ENCODE measurements at places on chromosomes 4 and X. TPM values are rescaled to one million over a fixed set of nuclear protein-coding genes. Genes with fewer than 3 reads are reported as not detected.
A peak's percentile ranks its signal among the peaks of the same experiment; 100 is the strongest.

DNA sequence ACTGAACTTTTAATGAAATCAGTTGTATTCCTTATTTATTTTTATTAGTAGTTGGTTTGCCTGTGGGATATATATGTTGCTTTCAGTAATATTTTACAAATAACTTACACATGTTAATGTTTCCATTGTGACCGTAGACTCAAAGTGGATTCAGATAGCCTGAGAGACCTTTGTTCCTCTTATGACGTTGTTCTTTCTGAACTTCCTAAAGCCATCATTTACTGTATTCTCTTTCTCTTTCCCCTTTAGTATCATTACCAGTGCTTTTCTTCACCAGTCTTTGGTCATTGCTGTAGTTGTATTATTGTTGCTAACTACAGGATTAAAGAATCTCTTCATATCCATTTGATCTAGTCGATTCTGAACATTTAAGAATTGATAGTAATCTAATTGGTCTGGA, 4.3 kb downstream of the STIM2 start:
- DNase-seq, result no peak

The TNIP3 gene
- polyA plus RNA-seq, result 1.2 TPM

The JCHAIN gene
- polyA plus RNA-seq, result 2.0 TPM

The DGAT2L6 gene
- not detected for polyA plus RNA-seq

The GPC3 gene
- polyA plus RNA-seq, result 413 TPM

DNA sequence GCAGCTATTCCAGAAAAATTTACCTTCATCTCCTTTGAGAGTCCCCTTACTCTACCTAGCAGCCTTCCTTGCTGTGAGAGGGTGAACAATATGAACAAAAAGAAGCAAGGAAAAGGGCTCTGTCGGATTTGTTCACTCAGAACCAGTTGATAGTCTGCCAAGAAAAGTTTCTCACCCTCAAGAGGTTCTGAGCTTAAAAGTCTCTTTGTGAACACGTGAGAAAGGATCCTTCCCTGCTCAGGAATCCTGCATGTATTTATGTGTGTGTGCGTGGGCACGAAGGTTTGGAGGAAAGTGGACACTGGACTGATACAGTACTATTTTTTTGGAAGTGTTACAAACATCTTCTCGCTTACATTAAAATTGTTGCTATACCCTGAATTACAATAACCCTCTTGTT, 178.6 kb upstream of the JADE1 start:
- DNase-seq, result no peak

DNA sequence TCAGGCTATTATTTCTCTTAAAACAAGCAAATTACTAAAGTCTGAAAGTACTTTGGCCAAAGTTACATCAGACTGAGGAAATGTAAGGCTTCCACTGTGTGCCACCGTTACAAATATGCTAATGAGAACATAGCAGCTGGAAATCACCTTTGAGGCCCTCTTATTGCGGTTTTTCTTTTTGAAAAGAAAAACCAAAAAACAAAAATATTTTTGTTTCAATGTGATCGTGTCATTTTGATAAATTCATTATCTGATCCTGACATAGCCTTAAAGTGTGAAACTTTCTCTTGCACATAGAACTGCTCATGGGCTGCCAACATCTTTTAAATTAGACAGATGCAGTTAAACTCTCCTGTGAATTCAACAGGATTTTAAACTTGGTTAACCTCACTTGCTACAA, 2.8 kb upstream of the TIFA start:
- DNase-seq, result no peak

DNA sequence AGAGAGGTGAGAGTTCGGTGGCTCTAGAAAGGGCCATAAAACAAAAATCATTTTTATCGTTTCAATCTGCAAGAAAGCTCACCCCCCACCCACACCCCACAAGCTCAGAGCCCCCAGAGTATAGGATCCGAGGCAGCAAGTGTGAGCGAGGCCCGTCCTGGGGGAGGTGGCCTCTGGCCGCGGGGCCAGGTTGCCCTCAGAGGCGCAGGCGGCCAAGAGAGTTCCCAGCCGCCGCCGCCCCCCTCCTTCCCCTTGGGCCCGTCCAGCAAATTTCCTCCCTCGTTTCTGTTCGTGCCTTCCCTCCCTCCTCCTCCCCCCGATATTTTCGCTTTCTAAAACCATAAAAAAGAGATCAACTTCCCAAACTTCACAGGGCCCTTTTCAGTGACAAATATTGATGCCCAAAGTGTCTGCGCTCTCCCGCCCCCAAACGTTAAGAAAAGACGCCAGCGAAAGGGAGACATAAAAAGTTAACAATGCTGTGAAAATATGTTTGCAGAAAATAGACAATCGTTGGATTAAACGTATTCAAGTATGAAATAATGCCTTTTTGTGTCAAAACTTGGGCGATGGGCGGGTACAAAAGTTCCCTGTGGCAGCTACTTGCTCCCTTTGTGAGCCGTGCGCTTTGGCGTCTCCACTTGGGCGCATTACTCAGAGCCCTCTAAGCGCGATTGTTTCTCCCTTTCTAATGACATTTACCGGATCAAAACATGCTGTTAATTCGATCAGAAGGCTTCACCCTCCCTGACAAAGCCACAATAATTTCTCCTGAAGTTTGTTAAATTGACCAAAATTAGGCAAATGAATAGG, 1.1 kb upstream of the HELT start:
- no peak for DNase-seq

The WNK3 gene
- polyA plus RNA-seq, result 5.7 TPM

The F11 gene
- 0.86 TPM for polyA plus RNA-seq

DNA sequence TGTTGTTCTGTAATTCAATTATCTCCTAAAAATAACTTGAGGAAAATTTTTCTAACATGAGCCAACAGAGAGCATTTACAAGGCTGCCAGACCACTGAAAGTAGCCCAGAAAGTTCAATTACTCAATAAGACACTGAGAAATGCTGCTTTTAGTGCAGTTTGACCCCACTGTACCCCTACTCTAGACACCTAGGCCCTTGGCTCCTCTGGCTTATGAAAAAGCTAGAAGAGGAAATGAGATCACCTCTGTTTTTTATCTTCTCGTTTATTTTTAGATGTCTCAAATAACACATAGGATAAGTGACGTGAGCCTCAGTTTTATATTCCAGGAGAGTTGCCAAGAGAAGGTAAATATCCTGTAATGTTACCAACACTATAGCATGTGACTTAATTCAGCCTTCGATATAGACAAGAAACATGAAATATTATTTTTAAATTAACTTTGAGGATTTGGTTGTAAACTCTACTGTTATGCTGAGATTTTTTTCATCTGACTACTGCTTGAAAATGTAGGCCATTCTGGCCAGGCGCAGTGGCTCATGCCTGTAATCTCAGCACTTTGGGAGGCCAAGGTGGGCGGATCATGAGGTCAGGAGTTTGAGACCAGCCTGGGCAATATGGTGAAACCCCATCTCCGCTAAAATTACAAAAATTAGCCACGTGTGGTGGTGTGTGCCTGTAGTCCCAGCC, 24.4 kb downstream of the TNIP3 start:
- DNase-seq, result peak; percentile 5

The ZAR1 gene
- polyA plus RNA-seq, result 0.10 TPM

GRCh38 chr4:15965325-15965724, 2.4 kb upstream of the FGFBP2 start:
- DNase-seq, result no peak

The LANCL3 gene
- polyA plus RNA-seq, result 3.2 TPM

DNA sequence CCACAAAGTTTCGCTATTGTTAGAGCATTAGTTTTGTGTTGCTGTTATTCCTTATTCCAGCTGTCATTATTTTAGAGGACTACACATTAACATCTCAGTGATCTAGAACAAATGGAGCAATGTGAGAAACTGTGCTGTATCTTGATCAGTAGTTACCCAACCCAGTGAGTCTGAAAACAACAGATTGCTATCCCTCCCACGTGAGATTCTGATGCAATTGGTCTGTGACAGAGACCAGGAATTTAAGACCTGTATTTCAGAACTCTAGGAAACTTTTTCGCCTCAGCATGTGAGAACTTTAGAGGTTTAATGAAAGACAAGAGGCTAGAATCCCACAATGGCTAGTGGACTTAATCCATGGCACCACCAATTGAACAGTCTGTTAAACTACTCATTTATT, 35.7 kb upstream of the CDS1 start:
- no peak for DNase-seq

The HSFX2 gene
- polyA plus RNA-seq, result 0.45 TPM

The ACOT9 gene
- 41.3 TPM for polyA plus RNA-seq

GRCh38 chr4:183362036-183362435, 39.8 kb upstream of the CLDN24 start:
- no peak for DNase-seq

GRCh38 chr4:26525136-26525770, 35.0 kb upstream of the CCKAR start:
- no peak for DNase-seq

DNA sequence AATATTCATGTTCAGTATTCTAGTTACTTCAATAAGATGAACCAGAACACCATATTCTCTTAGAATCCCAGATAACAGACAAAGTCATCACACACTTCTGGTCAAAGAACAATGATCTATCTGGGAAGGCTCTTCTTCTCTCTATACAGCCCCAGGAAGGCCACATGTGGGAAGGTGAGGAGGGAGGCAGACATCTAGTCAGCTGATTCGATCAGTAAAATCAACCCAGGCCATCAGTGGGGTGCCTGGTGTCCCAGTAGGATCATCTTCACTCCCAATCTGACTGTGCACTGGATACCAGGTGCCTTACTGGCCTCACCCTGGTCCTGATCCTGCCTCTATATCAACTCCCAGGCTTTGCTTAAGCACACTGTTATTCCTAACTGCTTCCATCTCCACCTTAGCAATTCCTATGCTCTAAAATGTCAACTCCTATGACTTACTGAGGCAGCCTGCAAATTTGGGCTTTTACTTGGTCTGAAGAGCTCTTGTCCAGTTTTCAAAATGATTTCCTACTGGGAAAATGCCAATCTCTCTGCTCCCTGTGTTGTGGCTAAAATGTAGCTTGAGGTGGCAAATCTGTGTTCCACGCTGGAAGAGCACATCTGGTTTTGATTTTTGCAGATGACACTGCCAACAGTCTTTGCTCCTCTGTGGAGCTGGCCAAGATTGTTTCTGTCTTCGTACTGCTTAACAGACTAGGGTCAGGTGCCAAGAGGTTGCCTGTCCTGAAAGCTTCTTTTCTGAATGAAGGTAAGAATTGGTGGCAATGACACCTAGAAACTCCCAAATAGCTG, 128.7 kb downstream of the MGST2 start:
- no peak for DNase-seq

GRCh38 chrX:36160081-36160480, 240.5 kb downstream of the CFAP47 start:
- DNase-seq, result no peak

DNA sequence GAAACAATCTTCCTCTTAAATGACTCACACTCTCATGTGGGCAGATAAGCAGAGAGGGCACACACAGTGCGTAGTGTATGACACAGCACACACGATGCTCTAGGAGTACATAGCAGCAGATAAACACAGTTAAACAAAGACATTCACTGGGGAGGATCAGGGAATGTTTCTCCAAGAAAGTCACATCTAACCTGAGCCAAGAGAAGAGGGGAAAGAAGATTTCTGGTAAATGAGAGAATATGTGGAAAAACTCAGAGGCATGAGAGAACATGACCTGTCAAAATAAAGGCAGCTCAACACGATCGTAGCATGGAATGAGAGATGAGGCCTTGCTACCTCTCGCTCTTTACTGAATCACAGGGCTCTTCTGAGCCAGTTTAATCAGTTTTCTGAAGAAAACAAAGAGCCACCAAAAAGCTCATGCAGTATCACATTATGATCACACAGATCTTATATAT, 251.0 kb downstream of the ANK2 start:
- DNase-seq, result no peak

The MAGEB1 gene
- polyA plus RNA-seq, result not detected

- no peak for DNase-seq
These were observed 37.8 kb downstream of the WNK3 start for GRCh38 chrX:54320067-54320466.

The TMSB15A gene
- polyA plus RNA-seq, result 72.9 TPM

GRCh38 chrX:119880552-119881437, 9.2 kb downstream of the NDUFA1 start:
- no peak for DNase-seq

GRCh38 chrX:136784231-136784630, 3.5 kb upstream of the ARHGEF6 start:
- no peak for DNase-seq

- DNase-seq, result no peak
These were observed 6.0 kb downstream of the CXCL2 start for GRCh38 chr4:74092957-74093356.

The MAGEA1 gene
- polyA plus RNA-seq, result not detected

- no peak for DNase-seq
These were observed 22.6 kb downstream of the CHRNA9 start for GRCh38 chr4:40357738-40358137.

DNA sequence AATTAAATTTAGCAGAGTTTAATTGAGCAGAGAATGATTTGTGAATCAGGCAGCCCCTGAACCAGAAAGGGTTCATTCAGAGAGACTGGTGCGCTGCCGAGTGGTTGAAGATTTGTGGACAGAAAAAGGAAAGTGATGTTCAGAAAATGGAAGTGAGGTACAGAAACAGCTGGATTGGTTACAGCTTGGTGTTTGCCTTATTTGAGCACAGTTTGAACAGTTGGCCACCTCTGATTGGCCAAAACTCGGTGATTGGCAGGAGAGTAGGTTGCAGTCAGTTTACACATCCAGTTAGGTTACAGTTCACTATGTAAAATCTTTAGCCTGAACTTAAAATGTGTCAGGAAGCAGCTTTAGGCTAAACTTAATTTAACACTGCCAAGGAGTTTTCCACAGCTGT, 14.9 kb downstream of the MID1IP1 start:
- no peak for DNase-seq

- DNase-seq, result no peak
These were observed 105.1 kb downstream of the FNIP2 start for GRCh38 chr4:158873795-158874401.

The FHIP1A gene
- polyA plus RNA-seq, result 4.7 TPM

DNA sequence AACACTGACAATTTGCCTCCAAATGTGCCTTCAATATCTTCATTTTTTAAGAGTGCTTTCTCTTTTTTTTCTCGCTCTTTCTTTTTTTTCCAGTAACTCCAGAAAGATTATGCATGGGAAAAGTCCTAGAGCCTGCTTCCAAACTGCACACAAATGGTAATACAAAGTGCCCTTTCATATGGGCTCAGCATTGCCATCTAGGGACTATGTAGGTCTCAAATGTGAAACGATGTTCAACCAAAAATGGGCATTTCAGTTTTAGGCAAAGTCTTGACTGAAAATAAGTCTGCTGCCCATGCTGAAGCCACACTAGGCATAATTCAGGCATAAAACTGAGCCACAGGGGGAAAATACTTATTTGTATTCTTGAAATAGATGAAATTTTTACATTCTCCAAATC, 65.6 kb downstream of the SYNPO2 start:
- no peak for DNase-seq

DNA sequence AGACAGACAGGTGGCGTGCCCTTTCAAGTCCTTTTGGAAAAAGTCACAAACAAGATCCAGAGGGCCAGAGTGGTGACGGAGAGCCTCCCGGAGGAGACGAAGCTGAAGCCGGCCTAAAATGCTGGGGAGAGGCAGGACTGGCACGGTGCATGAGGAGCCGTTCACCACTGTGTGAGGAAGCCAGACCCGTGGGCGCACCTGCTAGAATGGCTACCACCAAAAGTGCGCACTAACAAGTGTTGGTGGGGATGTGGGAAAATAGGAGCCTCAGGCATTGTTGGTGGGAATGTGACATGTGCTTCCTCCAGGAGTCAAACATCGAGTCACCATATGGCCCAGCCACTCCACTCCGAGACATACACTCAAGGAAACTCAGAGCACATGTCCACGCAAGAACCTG, 67.4 kb upstream of the HELT start:
- no peak for DNase-seq

The CT45A10 gene
- 17.1 TPM for polyA plus RNA-seq

The STPG2 gene
- 0.34 TPM for polyA plus RNA-seq

GRCh38 chr4:138243369-138243768, 1.2 kb upstream of the SLC7A11 start:
- DNase-seq, result no peak

GRCh38 chrX:49269767-49270248, at the start of gene PPP1R3F:
Gene PPP1R3F, plus strand, starts transcription at chrX:49269793. Its CDS starts 77 bp downstream, at chrX:49269870.
- DNase-seq, result peak; percentile 40

Data from left lung (tissue), 14 donors.